Natural killer cell (primary cell): ENCODE measurements at places on chromosomes 3 and 15. TPM values are rescaled to one million over a fixed set of nuclear protein-coding genes. Genes with fewer than 3 reads are reported as not detected.

CIB1 gene
- 136 TPM for total RNA-seq

DNAJA4 gene
- 23.2 TPM for total RNA-seq

CGNL1 gene
- not detected for total RNA-seq

PRR23C gene
- not detected for total RNA-seq

MEIS2 gene
- not detected for total RNA-seq

PLEKHO2 gene
- total RNA-seq = 53.4 TPM

MESP2 gene
- total RNA-seq = not detected

FXR1 gene
- 149 TPM for total RNA-seq

TMC3 gene
- not detected for total RNA-seq
